Activated naive CD4-positive, alpha-beta T cell treated with Interleukin-2 at 50 U/mL for 16 hours (primary cell): ENCODE measurements at places on chromosomes 12 and 14.

DNA sequence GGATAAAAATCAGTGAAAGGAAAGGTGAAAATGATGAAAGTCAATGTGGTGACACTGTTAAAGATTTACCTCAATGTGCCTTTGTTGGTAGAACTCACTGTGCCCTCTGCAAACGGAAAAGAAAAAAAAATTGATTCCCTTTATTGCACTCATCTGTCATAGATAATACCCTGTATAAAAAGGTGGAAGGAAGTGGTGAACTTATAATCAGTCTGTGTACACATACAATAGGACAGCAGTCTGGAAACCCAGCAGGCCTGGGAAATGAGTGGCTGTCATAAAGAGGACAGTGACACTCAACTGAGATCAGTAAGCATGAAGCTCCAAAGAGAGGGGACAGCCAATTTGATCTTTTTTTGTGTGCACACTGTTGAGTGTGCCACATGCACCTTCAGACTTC lies 364.7 kb downstream of the NOVA1 start:
- no peak for DNase-seq

DNA sequence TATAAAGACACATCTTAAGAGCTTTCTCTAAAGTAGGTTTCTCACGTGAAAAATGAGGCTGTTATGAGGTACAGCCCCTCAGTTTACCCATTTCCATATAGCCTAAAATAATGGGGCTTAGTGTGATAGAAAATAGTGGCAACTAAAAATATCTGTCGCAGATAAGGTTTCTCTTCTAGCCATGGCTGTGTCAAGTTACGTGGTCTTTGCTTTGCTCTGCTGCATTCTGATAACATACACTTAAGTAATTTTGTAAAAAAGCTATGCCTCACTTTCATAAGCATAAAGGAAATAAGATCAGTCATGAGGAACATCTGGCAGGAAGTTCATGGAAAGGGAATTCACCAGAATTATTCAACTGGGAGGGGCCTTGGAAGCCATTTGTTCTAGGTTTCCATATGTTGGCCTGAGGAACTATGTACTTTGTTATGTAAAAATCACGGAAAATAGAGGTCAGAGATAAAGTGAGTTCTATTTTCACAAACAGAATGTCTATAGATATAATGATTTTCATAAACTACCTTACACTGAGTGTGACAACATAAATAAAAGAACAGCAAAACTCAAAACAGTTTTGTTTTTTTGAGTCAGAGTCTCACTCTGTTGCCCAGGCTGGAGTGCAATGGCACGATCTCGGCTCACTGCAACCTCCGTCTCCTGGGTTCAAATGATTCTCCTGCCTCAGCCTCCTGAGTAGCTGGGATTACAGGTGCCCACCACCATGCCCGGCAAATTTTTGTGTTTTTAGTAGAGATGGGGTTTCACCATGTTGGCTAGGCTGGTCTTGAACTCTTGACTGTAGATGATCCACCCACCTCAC lies 195.6 kb upstream of the KRR1 start:
- DNase-seq: no peak

DNA sequence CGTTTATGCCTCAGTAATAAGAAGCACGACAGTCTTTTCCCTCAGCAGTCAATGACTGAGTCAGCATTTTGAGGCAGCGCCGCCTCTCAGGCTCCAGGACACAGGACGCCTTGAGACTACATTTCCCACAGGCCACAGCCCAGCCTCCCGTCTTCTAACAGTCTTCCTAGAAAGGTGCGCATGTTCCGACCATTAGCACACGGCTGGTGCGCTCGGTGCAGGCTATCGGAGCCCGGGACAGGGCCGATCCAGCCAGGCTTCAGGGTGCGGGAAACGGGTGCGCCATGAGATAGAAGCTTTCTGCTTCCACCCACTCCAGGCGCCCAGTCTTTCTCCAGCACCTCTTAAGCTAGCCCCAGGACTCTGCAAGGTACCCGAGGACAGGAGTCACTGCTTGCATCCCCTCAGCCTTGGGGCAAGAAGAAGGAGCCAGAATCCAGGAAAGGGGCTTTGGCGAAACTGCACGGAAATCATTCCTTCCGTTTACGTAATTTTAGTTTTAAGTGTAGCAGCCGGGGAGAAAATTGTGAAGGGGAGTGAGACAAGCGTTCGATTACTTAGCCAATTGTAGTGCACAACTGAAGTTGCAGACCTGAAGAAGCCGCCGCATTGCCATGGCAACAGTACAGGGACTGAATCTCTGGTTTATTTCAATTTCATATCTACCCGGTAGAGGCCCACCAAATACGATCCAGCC lies 54.0 kb downstream of the ZNF641 start:
- peak; percentile 45 for DNase-seq

DNA sequence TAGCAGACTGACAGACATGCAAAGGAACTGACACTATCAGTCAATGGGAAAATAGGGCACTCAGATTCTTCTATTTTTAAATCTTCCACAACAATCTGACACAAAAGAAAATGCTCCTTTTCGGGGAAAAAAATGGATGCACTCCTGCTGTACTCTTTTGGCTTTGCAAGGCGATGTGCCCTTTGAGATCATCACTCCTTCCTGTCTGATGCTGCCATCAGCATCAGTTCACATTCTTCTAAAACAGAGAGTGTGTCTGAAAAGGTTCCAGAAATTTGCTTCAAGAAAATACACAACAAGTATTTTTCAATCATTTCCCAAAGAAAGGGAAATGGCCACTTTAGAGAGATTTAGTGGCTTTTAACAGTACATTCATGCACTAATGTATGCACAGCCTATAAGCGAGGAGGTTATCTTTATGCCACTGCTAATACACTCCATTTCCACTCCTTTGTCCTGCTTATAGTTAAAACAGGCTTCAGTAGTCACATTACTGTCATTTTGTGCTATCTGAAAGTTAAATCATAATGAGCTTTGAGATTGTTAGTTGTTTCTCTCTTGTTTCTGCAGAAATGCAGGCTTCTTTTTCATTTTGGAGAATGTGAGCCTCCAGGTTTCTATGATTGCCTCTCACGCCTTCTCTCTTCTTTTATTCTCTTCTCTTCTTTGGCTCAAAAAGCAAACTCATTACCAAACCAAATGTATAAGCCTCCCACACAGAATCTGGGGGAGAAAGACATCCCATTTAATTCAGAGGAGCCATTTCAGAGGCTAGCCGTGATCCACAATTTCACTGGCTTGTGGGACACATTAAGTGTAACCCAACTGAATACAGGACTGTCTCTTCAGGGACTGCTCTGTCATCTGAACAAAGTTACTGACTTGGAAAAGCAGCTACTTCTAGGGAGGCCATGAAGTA lies 110.9 kb upstream of the CCDC196 start:
- no peak for DNase-seq

DNA sequence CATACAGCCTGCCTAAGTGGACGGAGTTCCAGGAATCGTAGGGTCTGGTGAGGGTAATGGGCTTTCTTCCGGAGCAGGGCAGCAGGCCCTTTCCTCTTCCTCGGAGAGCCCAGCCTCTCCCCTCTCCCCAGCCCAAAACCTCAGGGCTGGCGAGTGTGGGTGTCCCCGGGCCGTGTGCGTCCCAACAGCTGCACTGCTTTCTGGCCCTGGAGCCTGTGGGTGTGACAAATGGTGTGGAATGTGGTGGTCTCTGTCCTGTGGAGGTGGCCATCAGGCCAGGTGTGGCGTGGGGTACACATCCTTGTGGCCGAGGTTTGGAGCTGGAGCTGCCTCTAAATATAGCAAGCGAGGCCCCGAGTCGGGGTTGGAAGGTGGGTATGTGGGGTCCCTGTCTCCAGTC lies 8.5 kb downstream of the ORAI1 start:
- DNase-seq: no peak

DNA sequence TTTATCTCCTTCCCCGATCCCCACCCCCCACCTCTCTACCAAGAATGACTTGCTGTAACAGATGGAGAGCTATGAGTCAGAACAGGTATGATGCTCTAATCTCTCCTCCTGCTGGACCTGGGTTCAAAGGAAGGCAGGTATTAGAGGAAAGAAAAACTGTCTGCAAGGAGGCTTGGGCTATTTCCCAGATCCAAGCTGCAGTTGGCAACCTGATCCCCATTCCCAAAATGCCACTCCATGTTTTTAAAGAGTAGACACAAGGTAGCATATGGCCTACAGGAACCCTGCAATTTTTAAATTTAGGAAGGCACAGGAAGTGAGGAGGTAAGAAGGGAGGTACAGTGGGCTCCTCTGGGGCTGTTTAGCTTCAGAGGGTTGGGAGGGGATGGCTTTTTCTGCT lies 33.0 kb downstream of the SRRM4 start:
- no peak for DNase-seq

- no peak for DNase-seq
Measured at GRCh38 chr12:122051231-122051876, 27.2 kb upstream of the MLXIP start.

DNA sequence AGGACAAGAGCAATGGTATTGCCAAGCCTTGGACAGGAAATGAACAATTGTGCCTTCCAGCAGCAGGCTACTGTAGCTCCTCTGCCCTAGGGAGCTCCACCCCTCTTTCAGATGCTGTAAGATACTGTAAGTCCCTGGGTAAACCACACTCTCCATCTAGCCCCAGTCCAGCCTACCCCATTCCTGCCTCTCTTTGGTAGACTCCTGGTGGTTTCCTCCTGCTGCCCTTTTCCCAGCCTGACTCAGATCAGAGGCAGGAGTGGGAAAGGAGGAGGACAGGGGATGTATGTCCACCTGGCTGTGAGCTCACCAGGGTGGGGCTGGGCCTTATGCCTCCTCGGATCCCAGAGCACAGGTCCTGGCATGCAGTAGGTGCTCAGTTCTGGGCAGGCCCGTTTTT lies 174.6 kb downstream of the ESRRB start:
- DNase-seq: no peak
